ENCODE measurements at places on chromosomes 13 and 19.
A peak's percentile ranks its signal among the peaks of the same experiment; 100 is the strongest.

GRCh38 chr19:5086725-5087439, 118.0 kb downstream of the KDM4B start:
- no peak for DNase-seq

DNA sequence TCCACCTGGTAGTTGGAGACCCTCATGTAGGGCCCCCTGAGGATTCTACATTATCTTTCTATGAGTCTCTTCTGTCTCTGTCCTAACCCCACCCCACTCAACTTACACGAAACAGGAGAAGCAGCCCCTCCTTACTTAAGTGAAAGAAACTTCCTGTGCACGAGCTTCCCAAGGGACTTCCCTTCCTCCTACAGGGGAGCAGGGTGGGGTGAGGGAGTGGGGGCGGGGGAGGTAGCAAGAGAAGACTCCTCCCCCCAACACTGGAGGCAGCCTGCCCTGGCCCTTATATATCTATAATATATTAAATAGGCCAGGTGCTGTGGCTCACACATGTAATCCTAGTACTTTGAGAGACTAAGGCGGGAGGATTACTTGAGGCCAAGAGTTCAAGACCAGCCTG, 5.5 kb upstream of the PDE4C start:
- DNase-seq: no peak

DNA sequence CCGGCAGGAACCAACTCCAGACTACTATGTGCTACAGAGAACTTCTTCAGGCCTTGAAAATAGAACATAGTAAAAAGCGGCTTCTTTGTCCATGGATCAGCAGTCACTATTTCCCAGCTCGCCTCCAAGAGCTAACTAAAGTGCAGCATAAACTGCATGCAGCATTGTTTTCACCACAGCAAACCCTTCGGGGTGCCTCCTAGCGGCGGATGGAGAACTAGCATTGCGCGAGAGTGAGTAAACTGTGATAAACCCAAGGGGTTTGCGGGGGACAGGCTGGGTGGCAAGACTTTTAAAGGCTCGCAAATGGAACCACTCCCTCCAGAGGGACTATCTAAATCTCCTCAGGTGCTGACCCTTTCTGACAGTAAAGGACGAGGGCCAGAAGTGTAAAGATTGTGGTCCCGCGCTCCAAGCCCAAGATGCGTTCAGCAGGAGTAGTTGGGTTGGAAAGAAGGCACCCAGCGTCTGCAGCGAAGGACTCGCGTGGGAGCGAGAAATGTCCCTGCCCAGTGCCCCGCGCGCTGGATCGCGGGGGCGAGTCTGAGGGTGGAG, 21.5 kb upstream of the SGCG start:
- DNase-seq: peak; percentile 26

GRCh38 chr13:36903925-36904595, 16.0 kb downstream of the SMAD9 start:
- DNase-seq: no peak

GRCh38 chr19:591099-591958, 1.6 kb downstream of the HCN2 start:
- DNase-seq: peak; percentile 58

- peak; percentile 77 for DNase-seq
Observed at GRCh38 chr13:48235341-48236135, 2.5 kb downstream of the ITM2B start.

DNA sequence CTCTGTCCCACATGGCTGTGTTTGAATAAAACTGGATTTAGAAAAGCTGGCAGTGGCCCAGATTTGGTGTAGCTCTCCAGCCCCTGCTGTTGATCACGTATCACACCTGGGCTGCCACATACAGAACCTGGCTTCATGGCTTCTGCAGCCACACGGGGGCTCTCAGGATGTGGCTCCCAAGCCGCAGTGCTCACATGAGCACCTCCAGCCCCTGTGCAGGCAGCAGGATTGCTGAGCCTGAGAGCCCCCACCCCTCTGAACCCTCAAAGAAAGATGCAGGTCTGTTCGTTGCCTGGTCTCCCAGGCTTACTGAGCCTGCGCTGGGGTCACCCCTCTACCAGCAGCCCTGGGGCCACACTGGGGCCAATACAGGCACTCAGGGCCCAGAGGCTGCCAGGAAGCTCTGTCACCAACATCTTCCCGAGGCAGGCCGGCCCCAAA, 2.7 kb downstream of the PLEKHF1 start:
- DNase-seq: no peak

DNA sequence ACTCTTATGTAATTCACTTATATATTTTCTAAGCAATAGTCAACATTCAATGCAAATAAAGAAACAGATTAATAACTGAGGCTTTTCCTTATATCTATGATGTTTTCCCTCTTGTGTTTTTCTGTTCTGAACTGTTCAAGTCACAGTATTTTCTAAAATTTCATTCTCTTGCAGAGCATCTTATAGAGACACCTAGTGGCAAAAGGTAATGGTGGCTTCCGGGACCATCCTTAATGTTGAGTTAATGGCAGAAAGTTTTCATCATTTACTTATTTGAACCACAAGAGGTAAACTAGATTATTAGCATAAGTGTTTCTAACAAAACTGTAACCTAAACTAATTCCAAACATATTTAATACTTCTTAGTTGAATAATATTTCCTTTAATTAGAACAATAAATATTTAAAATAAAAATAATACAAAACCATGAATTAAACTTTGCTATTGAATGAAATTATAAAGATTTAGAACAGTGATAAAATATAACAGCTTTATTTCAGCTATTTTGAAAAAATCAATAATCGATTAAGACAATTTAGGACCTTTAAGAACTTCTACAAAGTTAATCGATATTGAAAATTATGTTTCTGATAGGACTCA, 1.7 kb upstream of the SLITRK5 start:
- DNase-seq: no peak

DNA sequence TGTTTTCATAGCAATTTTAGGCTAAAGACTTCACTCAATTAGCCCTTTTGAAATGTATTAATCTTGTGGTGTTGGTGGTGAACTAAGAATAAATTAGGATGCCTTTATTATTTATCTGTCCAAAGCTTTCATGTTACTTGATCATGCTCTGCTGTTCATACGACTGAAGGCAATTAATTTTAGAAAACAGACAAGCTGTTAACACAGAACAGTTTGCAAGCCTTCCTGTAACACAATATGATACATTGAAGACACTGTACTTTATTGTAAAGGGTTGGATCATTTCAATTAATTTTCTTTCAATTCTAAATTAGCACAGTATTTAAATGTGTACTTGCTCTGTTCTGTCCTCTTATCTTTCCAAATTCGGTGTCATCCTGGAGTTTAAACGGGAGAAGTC, 794.3 kb upstream of the MIR17HG start:
- DNase-seq: no peak

GRCh38 chr13:24725379-24725778, 38.6 kb upstream of the RNF17 start:
- DNase-seq: no peak

GRCh38 chr13:73110814-73111213, 52.0 kb downstream of the KLF5 start:
- peak; percentile 18 for DNase-seq

- DNase-seq: no peak
Observed at GRCh38 chr13:41919031-41919740, 41.7 kb downstream of the VWA8 start.

DNA sequence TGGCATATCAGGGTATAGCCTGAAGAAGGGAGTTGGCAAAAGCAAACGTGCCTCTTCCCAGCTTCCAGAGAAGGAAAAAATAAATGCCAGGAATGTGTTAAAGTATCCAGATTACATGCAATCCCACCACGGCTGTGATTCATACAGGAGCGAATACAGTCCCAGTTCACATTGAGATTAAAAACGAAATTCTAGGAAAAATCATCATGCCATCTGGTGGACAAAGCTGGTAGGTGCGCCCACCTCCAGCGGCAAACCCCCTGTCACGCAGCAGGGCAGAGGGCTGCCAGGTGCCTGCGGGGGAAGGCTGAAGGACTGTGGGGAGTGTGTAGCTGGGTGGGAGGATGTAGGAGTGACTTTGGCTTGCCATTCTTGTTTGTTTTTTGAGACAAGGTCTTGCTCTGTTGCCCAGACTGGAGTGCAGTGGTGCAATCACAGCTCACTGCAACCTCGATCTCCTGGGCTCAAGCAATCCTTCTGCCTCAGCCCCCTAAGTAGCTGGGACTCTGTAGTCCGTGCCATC, 6.4 kb upstream of the DMWD start:
- DNase-seq: peak; percentile 54

DNA sequence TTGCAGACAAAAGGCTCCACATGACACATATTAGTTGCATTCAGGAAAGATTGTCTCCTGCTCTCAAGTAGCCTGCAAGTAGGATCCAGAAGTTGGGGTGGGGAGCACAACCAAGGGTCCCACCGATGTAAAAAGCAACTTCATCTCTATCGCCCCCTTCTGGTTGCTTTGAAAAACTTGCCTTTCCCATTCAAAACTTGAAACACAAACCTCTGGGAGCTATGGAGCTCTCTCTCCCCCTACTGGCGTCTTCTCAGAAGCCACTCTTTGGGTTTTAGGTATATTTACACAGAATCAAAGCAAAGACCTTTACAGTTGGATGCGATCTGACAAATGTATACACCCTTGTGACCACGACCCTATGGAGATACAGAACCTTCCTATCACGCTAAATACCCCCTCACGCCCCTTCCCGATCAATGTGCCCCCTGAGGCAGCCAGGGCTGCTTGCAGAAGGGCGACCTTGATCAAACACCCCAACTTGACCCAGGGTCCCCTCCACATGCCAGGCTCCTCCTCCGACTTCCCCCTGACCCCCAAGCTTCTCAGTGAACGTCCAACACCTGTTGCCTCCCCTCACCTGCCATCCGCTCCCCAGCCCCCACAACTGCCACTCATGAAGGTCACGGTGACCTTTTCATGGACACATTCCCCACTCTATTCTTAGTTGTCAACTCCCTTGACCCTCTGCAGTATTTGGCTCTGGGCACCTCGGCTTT, 10.1 kb downstream of the NOSIP start:
- peak; percentile 94 for DNase-seq

DNA sequence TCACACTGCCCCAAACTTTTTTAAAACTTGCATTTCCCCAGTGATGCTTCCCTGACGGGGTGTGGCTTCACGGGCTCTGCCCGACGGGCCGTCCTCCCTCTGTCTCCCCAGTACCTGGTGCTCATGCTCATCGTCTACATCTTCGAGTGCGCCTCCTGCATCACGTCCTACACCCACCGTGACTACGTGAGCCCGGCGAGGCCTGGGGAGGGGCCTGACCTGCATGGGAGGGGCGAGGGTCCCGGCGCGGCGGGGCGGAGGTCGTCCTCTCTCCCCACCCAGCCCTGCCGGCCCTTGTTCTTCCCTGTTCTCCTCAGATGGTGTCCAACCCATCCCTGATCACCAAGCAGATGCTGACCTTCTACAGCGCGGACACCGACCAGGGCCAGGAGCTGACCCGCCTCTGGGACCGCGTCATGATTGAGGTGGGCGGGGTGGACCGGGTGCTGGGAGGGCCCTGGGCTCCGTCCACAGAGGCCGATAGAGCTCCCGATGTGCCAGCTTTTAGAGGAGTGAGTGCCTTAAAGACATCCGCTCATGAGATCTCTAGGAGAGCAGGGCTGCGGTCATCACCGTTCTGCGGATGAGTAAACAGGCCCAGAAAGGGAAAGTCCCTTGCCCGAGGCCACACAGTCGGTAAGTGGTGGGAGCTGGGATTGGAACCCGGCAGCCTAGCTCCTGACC, 6.9 kb downstream of the UPK1A start:
- DNase-seq: peak; percentile 88

DNA sequence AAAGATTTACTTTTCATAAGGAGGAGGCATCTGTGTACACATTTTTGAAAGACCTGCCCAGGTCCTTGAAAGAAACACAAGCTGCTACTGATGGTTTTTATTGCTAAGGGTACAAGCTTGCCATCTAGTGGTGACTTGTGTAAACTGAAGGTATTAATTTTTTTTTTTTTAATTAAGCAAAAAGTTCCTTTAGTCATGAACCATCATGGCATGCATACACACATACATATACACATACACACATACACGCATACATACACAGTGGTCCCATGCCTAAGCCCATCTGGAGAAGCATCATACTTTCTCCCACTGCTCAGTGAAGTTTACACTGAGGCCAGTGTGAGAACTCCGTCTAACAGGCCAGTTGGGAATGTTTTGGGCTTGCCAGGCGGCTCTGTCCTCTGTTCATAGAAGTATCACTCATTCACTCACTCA, 312.5 kb downstream of the DCLK1 start:
- no peak for DNase-seq

DNA sequence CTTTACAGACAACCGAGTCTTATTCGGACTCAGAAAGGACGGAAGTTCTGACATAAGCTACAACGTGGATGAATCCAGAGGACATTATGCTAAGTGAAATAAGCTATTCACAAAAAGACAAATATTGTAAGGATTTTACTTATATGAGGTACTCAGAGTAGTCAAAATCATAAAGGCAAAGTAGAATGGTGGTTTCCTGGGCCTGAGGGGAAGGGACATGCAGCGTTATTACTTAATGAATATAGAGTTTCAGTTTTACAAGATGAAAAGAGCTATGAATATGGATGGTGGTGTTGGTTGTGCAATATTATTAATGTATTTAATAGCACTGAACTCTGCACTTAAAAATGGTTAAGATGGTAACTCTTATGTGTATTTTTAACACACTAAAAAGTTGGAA, 419.1 kb upstream of the SGCG start:
- no peak for DNase-seq

DNA sequence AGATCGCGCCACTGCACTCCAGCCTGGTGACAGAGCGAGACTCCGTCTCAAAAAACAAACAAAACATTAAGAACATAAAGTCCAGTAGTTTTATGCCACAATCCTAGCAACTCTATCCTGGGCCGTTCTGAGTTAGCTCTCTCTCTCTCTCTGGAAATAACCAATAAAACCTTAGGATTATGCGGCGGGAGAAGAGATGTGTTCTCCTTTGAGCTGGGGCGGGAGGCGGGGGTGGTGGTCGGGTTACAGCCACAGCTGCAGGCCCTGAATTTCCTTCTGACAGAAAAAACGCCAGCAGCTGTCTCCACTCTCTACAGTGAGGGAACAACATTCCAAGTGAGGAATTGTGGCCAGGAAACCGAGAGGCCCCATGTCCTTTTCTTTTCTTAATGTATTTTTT, 9.1 kb upstream of the PNMA8A start:
- DNase-seq: no peak

DNA sequence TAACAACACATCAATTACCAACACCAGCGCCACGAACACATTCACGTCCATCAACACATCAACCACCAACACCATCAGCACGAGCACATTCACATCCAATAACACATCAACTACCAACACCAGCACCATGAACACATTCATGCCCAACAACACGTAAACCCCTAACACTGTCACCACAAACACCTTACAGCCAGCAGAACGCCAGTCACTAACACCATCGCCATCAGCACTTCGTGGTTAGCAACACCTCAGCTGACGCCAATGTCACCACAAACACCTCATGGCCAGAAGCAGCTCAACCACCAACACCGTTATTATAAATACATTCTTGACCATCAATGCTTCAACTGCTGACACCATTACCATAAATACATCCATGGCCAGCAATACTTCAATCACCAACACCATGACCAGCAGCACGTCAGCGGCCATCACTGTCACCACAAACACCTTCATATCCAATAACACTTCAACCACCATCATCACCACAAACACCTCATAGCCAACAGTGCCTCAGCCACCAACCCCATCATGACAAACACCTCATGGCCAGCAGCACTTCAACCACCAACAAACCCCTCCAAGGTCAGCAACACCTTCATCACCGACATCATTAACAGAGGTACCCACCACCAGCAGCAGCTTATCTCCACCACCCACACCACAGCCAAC, 9.4 kb downstream of the FCER2 start:
- no peak for DNase-seq

GRCh38 chr13:28837111-28837510, 17.0 kb downstream of the MTUS2 start:
- no peak for DNase-seq
